Ascending aorta (tissue), 2 donors: ENCODE measurements at places on chromosomes 4 and X. TPM values are rescaled to one million over a fixed set of nuclear protein-coding genes. Genes with fewer than 3 reads are reported as not detected.

DNA sequence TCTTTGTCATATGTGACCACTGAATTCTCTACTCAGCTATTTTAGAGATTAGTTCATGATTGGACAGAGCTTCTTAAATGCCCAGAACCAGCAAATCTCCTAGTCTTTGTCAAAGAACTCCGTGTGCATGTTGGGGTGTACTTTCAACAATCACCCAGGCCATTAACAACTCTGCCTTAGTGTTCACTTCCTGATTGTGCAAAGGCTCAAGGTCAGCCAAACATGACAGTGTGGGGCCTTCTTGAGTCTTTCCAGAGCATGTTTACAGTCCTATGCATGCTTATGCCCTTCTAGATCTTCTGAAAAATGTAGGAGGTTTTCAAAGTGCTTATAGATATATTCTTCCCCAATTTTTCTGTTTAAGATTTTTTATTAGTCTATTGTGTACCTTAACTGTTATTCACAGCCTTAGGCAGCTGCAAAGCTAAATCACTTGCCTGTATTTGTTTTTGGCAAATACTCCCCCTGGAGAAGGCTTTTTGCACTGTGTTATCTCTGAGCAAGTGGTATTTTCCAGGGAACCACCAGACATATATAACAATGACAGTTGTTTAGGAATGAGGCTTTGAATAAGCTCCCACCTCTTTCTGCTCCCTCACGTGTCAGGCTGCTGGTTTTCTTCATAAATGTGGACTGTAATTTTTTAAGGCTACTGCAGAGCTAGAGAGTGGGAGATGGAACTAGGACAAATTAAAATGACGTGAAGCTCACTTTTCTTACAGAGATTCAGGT, 24.0 kb upstream of the DRP2 start:
- no peak overlapping the region for H3K4me3 ChIP-seq
- no peak for DNase-seq
- no peaks in the 10 kb centered on the region for H3K27me3 ChIP-seq
- no peaks in the 10 kb centered on the region for H3K4me1 ChIP-seq
- H3K36me3 ChIP-seq: no peaks in the 10 kb centered on the region

DNA sequence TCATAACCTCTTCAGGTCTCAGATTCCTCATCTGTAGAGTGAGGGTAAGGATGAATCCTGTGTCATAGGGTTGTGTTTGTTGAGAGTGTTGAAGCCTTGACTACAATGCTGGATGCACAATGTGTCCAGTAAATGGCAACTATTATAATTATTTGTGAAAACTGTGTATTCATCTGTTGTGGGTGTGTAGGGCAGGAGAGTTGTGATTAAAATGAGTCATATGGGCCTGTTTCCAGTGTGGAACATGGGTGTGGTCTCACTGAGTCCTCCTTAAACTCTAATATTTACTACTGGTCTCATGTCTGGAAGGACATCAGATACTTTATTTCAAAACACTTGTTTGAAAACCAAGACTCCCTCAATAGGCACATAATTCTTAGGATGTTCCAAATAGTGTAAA, 208.5 kb upstream of the CASK start:
- H3K4me3 ChIP-seq: no peak overlapping the region
- H3K27ac ChIP-seq: no peak overlapping the region
- no peak for DNase-seq
- no peaks in the 10 kb centered on the region for H3K36me3 ChIP-seq

DNA sequence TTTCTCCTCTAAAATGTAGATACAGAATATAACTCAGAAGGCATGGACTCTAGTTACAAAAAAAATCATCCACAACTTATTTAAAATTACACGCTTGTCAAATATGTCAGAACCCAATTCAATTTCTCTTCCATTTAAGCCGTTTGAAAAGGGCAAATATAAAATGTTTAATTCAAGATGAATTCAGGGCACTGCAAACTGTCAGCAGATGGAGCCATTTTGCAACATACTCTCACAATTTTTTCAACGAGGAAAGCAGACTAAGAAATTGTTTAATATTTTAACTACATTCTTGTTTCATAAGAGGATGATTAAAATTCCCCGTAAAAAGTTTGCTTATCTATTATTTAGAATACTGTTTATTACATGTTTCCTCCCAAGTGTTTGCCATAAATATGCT, 321.3 kb upstream of the CPXCR1 start:
- H3K4me1 ChIP-seq: no peaks in the 10 kb centered on the region
- no peak overlapping the region for H3K27ac ChIP-seq
- no peaks in the 10 kb centered on the region for H3K27me3 ChIP-seq

GRCh38 chr4:111449657-111450056, 695.6 kb upstream of the FAM241A start:
- no peaks in the 10 kb centered on the region for H3K36me3 ChIP-seq
- H3K4me3 ChIP-seq: no peak overlapping the region
- no peak for DNase-seq
- no peaks in the 10 kb centered on the region for H3K27me3 ChIP-seq
- H3K4me1 ChIP-seq: no peaks in the 10 kb centered on the region

DNA sequence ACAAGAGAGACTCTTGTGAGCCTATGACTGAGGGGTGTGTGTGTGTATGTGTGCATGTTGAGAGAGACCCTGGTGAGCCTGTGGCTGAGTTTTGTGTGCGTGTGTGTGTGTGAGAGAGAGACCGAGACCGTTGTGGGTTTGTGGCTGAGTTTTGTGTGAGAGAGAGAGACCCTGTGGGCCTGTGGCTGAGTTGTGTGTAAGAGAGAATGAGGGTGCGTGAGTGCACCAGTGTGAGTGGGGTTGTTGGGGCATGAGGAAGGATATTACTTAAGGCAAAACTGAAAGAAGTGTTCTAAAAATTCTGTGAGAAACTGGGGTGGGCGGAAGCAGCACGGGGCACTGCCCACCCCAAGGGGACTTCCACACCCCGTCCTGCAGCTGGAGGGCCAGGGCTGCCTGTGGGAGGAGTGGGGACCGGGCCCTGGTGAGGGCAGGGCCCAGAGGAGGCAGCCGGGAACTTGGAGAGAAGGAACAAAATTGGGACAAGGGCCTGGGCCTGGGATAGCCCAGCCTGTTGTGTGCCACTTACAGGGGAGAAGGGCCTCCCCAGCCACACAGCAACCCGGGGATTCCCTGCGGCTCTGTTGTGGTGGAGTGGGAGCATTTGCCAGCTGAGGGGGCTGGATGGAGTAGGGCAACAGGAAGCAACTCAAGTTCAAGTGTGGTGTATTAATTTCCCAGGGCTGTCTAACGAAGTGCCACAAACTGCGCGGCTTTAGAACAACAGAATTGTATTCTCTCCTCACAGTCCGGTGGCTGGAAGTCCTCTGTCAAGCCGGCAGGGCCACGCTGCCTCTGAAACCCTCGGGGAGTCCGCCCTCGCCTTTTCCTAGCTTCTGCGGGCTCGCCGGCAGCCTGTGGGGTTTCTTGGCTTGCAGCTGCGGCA, 22.1 kb downstream of the TMEM131L start:
- no peaks in the 10 kb centered on the region for H3K27me3 ChIP-seq
- peaks cover 34% of the 10 kb centered on the region for H3K4me1 ChIP-seq
- peak; percentile 70 for DNase-seq
- peak overlapping the region; percentile 90 for H3K27ac ChIP-seq
- peak overlapping the region; percentile 47 for H3K4me3 ChIP-seq
- no peaks in the 10 kb centered on the region for H3K36me3 ChIP-seq

LSM6 gene
- 10.7 TPM for total RNA-seq
